Astrocyte of the hippocampus (primary cell): ENCODE measurements at places on chromosomes 1 and 21.

GRCh38 chr1:20351911-20352701 lies 61.4 kb downstream of the VWA5B1 start:
- DNase-seq = no peak

DNA sequence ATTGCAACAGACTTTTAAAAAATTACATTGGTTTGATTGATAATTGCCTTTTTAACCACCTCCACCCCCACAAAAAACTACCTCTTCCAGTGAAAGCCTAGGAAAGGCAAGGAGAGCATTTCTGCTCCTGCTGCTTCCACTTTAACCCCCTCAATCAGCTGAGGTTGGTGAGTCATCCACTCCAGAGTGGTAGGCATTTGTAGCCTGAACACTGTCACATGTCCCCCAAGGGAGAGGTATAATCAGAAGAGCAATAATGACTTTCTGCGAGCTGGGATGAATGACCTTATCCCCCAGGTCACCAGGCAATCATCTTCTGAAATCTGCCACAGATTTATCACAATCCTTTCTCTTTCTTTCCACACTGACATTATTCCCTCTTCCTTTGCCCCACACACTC lies 126.6 kb upstream of the CAMK1G start:
- peak; percentile 63 for DNase-seq

DNA sequence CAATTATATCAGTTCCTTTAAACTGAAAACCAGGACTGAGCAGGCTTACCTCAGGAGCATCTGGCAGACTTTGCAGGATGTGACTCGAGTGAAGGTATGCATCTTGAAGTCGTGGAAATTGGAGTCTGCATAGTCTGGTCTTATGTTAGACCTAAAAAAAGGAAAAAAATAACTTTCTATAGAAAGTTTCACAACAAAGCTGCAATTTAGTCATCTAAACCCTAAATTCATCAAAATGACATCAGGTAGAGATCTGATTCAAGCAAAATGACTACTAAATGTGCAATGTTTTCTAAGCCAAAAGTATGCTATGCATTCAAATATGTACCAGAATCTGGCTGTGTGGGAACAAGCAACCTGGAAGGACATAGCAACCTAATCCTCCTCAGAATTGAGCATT lies 260.1 kb downstream of the VAV3 start:
- DNase-seq = peak; percentile 23

GRCh38 chr1:55530749-55531478 lies 315.8 kb upstream of the USP24 start:
- DNase-seq = no peak

DNA sequence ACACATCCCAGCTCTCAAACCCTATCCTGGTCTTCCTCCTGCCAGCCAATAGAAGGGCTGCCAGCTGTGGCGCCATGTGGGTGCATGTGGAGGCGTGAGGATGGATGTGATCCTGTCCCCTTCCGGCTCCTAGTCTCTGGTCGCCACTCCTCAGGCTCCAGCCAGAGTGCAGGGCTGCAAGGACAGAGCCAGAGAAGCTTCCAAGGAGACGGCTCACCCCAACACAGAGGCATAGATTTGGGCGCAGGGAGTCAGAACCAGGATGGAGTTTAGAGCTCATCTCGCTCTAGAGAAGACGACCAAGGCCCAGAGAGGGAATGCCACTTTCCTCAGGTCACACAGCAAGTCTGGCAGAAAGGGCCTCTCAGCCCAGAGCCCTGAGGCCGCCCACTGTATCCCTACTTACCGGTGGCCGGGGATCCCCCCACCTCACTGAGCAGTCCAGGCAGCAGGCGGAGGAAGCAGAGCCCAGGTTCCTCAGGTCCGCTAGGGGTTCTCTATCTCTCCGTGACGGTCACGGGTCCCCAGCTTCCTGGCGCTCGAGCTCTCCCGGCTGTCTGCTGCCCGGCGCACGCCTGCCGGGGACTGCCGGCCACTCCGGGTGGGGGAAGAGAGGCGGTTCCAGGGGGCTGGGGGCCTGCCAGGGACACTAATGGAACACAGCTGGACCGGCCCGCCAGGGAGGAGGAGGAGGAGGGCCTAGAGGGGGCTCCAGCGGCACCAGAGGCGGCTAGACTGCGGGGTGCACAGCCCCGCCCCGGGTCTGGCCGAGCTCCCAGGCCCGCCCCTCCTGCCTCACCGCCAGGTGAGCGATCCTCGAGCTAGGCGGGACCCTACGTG lies at the start of gene COL16A1:
Gene COL16A1 (minus strand): TSS at position 587 of the 840 bp plus-strand sequence. CDS start 1,824 bp downstream, outside the sequence.
- DNase-seq = peak; percentile 78

DNA sequence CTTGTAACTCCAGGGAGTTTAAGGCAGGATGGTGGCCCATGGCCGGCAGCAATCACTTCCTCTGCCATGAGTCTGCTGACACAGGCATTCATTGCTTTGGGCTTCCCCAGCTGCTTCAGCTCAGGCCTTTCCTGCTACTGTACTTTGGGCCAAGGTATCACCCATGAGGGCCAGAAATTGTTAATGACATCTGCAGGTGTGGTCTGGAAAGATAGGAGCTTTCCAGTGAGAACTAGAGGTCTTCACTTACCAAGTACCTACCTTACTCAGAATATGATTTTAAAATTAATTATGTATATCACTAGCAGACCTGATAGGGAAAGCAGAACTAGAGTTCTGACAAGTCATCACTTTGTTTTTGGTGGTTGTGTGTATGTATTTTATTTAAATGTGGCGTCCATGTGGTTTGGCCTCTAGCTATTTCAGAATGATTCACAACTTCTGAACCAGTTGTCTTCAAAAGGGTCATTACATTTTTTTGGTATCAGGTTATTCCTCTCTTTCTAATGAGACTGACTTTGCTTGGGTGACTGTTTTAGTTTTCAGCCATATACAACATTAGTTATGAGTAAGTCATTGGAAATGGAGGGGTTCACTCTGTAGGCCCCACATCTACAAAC lies 2.7 kb downstream of the RGL1 start:
- DNase-seq = peak; percentile 41

DNA sequence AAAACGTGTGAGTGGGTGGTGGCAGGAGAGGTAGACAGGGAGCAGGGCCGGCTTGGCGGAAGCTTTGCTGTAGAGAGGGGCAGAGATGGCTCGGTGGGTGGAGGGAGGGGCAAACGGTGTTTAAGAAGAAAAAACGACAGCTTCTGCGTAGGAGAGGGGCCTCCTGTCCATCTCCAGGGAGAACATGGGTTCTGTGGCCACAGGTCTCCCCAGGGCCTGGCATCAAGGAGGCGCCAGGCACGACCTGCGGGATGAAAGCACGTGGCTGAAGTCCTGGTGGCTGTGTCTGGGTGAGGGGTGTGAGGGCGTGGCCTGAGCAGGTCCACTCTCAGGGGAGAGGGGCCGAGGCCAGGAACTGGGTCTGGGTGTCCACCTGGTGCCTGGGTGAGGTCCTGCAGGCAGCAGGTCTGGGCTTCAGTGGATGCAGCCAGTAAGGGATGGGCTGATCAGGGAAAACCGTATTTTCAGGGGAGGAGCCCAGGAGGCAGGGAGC lies 940 bp upstream of the PRKCZ start:
- DNase-seq = peak; percentile 60

- DNase-seq = no peak
Measured at GRCh38 chr1:176773038-176773437, 310.1 kb downstream of the PAPPA2 start.

GRCh38 chr1:28031173-28031572 lies 57.2 kb downstream of the EYA3 start:
- no peak for DNase-seq

DNA sequence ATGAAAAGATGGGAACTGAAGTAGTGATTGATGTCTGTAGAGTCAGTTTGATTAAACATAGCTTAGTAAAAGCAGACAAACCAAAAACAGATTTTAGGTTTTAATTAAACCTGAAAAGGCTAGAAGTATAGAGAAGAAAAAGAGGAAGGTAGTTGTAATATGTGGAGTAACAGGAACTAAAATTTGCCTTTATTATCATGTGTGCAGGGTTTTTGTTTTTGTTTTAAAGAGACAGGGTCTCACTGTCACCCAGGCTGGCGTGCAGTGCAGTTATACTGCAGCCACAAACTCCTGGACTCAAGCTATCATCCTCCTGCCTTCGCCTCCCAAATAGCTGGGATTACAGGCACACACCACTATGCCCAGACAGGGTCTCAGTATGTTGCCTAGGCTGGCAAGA lies 6.0 kb downstream of the TOR1AIP1 start:
- no peak for DNase-seq

- no peak for DNase-seq
Measured at GRCh38 chr1:161407451-161407985, 39.8 kb upstream of the CFAP126 start.

DNA sequence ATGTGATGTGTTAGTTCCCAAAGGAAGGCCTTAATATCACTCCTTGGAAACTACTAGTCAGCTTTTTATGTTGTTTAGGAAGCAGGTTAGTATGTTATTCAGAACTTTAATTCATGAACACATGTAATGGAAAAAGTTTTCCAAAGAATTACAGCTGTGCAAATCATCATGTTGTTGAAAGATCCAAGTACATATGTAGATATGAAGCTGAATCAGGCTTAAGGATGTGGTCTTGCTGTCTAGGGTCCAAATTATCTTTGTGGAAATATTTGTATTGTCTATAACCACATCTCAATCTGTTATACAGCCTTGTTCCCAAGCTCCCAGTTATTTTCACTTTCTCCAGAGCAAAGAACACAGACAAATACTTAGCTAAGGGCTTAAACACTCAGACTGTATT lies 231.6 kb downstream of the TPR start:
- DNase-seq = no peak

- DNase-seq = no peak
Measured at GRCh38 chr1:7043719-7044535, 258.7 kb downstream of the CAMTA1 start.

DNA sequence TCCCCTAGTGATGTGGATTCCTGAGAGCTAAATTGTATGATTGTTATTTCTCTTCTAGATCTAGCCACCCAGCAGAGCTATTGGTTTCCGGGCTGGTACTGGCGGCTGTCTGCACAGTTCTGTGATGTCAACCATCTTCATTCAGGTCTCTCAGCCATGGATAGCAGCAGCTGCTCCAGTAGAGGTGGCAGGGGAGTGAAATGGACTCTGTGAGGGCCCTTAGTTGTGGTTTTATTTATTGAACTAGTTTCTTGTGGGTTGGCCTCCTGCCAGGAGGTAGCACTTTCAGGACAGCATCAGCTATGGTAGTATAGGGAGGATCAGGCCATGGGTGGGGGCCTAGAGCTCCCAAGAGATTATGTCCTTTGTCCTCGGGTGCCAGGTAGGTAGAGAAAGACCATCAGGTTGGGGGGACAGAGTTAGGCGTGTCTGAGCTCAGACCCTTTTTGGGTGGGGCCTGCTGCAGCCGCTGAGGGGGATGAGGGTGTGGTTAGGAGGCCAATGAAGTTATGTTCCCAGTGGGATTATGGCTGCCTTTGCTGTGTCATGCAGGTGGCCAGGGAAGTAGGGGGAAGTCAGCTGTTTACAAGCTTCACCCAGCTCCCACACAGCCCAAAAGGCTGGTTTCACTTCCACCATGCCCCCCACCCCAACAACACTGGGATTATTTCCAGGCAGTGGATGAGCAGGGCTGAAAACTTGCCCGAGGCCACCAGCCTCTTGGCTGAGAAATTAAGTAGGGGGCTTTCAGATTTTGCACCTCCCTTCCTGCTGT lies 55.1 kb upstream of the RGS4 start:
- DNase-seq = peak; percentile 23

- peak; percentile 54 for DNase-seq
Measured at GRCh38 chr1:84146411-84147032, 2.5 kb downstream of the PRKACB start.

GRCh38 chr1:59110271-59110670 lies 186.6 kb upstream of the FGGY start:
- DNase-seq = no peak

DNA sequence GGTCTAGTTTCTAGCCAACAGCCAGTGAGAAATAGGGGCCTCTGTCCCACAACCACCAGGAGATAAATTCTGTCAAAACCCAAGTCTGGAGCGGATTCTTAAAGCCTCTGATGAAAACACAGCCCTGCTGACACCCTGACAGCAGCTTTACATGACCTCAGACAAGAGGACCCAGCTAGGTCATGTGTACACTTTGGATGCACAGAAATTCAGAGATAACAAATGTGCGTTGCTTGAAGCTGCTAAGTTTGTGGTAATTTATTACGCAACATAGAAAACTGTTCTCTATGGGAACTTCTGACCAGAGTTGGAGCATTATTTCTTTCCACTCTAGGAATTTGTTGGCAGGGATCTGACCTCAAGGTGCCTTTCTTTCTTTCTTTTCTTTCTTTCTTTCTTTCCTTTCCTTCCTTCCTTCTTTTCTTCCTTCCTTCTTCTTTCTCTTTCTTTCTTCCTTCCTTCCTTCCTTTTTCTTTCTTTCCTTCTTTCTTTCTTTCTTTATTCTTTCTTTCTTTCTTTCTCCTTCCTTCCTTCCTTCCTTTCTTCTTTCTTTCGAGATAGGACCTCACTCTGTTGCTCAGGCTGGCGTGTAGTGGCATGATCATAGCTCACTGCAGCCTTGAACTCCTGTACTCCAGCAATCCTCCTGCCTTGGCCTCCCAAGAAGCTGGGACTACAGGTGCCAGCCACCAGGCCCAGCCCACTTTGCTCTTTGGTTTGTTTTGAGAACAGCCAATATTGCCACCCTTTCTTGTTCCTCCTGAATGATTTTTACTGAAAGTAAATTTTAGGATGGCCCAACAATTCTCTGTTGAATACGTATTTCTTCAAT lies 14.9 kb upstream of the HMGCS2 start:
- no peak for DNase-seq

GRCh38 chr1:202264300-202264699 lies 70.7 kb downstream of the LGR6 start:
- peak; percentile 60 for DNase-seq

- no peak for DNase-seq
Measured at GRCh38 chr1:178953034-178953433, 72.7 kb upstream of the FAM20B start.

DNA sequence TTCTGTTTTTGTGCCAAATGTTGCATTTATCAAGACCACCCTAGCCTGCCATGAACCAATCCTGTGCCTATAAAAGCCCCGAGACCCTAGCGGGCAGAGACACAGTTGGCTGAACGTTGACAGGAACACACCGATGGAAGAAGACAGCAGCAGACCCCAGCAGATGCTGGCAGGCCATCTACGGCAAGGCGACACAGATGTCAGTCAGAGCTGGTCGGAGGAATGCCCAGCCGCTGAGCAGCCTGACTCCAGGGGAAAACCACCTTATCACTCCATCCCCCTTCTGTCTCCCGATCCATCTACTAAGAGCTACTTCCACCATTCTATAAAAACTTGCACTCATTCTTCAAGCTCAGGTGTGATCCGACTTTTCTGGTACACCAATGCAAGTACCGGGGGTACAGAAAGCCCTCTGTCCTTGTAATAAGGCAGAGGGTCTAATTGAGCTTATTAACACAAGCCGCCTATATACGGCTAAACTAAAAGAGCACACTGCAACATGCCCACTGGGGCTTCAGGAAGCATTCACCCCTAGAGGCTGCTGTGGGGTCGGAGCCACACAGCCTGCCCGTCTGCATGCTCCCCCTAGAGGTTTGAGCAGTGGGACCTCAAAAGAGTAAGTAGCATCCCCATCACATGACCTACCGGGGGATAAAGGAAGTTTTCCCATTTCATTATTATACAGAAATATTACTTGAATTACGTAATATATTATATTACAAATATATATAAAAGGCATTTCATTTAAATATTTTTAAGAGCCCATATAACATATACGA lies 1156.3 kb upstream of the B3GALT2 start:
- no peak for DNase-seq
